NCI-H2171 treated with DMSO at 0.1 percent for 48 hours (cell line): ENCODE measurements at places on chromosomes 7 and 10.

GRCh38 chr7:96558530-96558929 is 151.1 kb downstream of the SEM1 start:
- DNase-seq = no peak

GRCh38 chr7:70614237-70615045 is 517.5 kb upstream of the GALNT17 start:
- DNase-seq = peak; percentile 98

DNA sequence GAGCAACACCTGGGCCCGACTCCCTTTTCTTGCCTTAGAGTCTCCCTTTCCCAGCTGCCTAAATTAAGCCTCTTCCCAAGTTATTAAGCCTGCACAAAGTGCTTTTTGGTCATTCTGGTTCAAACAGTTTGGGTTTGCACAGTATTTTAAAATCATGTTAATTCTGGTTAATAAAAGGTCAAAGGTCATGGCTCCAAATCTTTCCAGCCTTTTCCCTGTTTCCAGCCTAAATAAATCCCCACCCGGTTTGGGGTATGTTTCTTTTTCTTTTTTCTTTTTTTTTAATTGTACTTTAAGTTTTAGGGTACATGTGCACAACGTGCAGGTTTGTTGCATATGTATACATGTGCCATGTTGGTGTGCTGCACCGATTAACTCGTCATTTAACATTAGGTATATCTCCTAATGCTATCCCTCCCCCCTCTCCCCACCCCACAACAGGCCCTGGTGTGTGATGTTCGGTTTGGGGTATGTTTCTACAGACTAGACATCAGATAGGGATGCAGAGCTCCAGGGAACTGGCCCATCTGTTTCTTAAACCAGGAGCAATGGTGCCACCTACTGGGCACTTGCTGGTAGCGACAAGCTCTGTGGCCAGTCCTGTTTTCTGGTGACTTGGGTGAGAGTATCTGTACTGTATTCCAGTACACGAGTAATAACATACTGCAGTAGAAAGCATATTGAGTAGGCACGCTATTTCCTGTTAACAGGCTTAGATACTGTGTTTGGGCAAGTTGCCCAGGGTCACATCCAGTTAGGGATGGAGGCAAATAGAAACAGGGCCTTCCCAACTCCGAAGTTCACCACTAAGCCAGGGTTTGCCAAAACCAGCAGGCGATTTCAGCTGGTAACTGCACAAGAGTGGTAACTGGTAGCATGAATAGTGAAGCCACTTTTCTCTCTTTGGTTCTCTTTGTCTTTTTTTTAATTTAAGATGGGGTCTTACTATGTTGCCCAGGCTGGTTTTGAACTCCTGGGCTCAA is 60.6 kb upstream of the TRIM8 start:
- peak; percentile 76 for DNase-seq

GRCh38 chr10:79559726-79560125 is 481 bp downstream of the SFTPA2 start:
- no peak for DNase-seq

DNA sequence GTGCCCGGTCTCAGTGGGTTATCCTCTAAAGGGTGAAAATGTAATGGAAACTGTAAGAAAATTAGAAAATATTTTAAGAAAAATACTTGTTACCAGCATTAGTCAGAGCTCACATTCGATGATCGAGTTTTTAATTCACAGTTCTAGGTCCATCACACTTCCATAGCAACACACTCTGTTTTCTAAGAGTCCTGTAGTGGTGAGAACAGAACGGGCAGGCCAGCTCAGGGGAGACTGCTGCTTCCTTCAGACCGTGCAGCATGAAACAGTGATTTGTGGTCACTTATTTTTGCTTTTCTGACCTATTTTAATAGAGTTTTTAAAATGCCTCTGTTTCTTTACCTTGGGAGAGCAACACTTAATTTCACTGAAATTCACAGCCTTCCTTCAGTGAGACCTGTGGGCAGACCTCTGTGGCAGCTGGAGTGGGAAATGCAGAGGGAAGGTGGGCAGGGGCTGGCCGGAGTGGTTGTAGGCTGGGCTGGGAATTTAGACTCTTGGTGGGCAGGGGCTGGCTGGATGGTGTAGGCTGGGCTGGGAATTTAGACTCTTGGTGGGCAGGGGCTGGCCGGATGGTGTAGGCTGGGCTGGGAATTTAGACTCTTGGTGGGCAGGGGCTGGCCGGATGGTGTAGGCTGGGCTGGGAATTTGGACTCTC is 1.5 kb downstream of the SUN1 start:
- DNase-seq = no peak

DNA sequence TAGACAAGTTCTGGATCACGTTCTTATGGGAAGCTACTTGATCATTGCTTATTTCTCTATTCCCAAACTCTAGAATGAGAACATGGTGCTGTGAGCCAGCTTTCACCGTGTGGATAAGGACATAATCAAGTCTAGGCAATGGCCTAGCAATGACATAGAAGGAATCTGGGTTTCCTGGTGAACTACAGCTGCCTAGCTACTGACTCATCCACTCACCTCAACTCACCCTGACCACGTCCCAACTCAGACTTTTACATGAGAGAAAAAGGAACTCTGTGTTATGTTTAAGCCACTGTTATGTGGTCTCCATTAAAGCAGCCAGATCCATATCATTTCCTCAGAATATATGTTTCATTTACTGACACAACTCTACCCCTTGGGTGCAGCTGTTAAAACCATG is 18.8 kb upstream of the MET start:
- DNase-seq = no peak

DNA sequence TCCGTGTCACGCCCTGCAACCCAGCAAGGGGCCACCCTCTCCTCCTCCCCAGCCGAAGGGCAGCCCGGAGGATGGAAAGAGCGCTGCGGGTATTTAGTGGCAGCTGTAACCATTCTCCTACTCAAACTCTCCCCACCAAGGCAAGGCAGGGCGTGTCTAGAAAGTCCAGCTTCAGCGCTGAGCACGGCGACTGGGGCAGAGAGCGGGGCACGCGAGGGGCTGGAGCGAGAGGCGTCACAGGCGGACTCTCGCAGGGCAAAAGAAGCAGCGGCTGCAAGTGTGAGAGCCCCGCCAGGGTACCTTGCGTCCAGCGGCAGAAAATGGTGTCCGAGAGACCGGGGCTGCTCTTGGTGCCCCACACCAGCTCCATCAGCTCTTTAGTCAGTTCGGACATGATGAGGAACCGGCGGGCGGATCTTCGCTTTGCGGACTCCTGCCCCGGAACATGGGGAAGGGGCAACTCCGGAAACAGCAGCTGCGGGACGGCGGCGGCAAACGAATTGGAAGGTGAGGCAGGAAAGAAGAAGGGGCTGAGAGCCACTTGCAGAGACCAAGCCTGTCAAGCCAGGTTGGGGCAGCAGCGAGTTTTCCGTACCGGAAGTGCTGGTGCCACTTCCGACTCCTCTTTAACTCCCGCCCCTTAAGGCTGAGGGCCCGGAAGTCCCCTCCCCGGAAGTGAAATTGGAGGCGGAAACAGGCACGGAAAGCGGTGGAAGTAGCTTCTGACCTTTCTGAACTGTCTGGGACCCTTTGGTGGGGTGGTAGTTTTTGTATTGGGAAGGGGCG is at the start of gene MINDY3:
MINDY3 (minus strand) TSS at position 602 of the 786 bp plus-strand sequence; CDS start at position 394, 208 bp downstream.
- DNase-seq = peak; percentile 77

DNA sequence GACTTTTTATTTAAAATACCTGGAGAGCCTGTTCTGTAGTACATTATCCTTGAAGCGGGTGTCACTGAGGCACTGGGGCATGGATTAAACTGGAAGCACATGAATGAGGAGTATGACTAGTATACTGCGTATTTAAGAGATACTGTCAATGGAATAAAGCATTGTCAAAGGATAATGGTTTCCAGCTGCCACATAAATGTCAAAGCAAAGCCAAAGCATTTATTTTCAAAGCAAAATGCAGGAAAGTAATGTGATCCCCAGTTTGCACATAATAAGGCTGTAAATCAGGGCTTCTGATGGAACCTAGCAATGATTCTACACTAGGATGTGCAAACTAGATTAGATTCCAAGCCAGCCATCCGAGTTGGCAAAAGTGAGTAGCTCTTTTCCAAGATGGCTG is 240.1 kb downstream of the POU6F2 start:
- no peak for DNase-seq

- DNase-seq = no peak
Observed at GRCh38 chr7:150344299-150344698, 2.9 kb upstream of the RARRES2 start.

DNA sequence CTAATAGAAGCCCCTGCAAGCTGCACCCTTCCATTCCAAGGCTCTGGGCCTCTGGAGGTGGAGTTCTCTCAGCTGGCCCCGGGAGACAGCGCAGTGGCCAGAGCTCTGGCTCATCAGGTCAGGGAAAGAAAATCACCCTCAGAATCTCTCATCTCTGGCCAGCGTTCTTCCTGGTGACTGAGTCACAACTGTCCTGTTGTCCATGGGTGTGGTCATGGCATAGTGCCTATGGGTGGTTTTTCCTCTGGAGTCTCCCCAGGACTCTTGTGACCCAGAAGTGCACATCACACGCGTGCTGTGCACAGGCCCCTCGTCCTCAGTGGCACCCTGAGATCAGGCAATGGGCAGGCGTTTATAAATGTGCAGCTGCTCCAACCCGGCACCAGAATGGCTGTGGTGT is 27.4 kb upstream of the FXYD4 start:
- no peak for DNase-seq

GRCh38 chr7:30505174-30505697 is 607 bp upstream of the GGCT start:
- peak; percentile 39 for DNase-seq

- DNase-seq = peak; percentile 58
Observed at GRCh38 chr7:2983586-2983985, 60.1 kb downstream of the CARD11 start.

- DNase-seq = no peak
Observed at GRCh38 chr10:7817984-7818294, 366 bp upstream of the TAF3 start.

GRCh38 chr7:107353701-107354100 is 116.2 kb upstream of the GPR22 start:
- no peak for DNase-seq

DNA sequence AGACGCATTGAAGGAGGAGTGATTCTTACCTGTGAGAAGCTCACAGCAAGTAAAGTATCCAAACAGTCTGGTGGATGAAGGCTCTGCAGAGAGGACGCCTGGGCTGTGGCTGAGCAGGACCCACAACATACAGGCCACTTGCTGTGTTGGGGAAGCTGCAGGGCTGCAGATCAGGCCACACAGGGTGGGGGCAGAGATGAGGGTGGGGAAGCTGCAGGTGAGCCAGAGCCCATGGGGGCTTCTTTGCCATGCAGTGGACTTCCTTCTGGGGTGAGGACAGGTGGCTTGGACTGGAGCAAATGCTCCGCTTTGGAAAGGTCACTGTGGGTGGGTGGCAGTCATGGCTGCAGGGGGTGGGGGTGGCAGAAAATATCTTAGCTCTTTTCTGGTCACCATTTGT is 214.8 kb downstream of the GLRX3 start:
- no peak for DNase-seq

GRCh38 chr10:25978771-25979170 is 44.7 kb downstream of the MYO3A start:
- no peak for DNase-seq

GRCh38 chr10:47336387-47337134 is 11.6 kb upstream of the RBP3 start:
- DNase-seq = no peak

- DNase-seq = no peak
Observed at GRCh38 chr7:133353775-133354174, 100.9 kb downstream of the EXOC4 start.

- DNase-seq = no peak
Observed at GRCh38 chr7:48964074-48964473, 39.7 kb downstream of the CDC14C start.

GRCh38 chr7:147982307-147982706 is 608.3 kb upstream of the C7orf33 start:
- DNase-seq = no peak

DNA sequence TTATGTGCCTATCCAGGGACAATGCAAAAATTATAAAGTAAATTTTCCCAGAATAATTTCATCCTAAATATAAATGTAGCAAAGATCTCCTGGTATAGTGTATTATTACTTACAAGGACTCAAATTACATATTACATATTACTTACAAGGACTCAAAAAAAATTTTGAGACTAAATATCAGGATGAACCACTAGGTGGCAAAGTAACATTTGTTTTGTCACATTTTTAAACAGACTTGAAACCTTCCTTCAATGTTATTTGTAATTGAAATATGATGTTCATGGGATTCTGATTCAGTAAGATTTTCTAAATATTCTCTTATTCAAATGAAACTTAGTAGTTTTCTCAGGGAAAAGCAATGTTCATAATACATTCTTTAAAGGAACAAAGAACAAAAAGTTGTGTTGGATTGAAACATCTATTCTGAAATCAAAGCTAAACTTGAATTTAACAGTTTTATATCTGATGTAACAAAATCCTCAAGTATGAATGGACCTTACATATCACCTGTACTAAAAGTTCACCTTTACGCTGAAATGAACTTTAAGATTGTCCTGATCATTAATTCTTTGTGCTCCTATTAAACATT is 74.3 kb upstream of the GNAI1 start:
- peak; percentile 65 for DNase-seq

GRCh38 chr7:36283181-36283580 is 106.5 kb upstream of the ANLN start:
- no peak for DNase-seq

- no peak for DNase-seq
Observed at GRCh38 chr10:60252688-60253087, 137.0 kb downstream of the ANK3 start.

DNA sequence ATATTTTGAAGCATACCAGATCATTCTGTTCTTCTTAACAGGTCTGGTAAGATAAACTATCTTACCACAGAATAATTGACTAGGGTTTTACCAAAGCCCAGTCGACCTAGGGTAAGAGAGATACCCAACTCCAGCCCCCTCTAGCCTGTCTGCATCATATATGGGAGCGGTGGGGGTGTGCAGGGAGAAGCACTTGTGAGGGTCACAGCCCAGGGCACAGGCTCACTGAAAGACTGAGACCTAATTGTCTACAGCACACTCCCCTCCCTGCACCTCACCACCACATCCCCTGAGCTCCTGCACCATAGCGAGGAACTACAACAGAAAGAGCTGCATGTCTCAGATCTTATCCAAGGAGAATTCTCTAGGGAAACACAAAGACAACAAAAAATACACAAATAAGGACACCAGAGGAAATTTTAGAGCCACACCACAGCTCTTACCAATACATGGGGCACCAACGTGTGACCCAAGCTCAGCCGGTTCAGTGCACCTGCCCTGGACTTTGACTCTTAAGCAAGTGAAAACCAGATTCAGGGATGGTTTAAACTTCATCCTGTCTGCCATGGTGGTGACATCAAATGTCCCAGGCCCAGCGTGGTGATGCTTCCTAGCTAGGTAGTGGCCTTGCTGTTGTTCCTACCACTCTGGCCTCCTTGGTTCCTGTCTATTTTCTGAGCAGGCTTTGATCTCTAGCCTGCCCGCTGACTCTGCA is 150.8 kb downstream of the HERPUD2 start:
- DNase-seq = no peak

DNA sequence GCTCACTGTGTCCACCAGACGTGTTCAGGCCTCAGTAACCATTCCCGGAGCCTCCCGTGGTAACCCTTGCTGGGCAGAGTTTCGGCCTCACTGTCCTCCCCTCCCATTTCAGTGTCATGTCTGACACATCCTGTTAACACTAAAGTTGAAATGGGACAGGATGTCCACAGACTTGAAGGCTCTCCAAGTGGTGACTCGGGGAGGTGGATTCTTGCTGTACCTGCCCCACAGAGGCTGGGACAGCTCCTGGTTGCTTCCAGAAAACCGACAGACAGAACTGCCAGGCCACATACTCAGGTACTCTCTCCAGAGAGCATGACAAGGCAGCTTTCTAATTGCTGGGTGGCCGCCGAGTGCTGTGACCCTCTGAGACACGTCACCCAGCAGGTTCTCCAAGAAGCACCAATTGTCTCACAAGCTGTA is 17.9 kb upstream of the CYTH3 start:
- DNase-seq = no peak
